Activated naive CD8-positive, alpha-beta T cell treated with anti-CD3 and anti-CD28 coated beads for 36 hours (primary cell): ENCODE measurements at places on chromosomes 1 and 21.

DNA sequence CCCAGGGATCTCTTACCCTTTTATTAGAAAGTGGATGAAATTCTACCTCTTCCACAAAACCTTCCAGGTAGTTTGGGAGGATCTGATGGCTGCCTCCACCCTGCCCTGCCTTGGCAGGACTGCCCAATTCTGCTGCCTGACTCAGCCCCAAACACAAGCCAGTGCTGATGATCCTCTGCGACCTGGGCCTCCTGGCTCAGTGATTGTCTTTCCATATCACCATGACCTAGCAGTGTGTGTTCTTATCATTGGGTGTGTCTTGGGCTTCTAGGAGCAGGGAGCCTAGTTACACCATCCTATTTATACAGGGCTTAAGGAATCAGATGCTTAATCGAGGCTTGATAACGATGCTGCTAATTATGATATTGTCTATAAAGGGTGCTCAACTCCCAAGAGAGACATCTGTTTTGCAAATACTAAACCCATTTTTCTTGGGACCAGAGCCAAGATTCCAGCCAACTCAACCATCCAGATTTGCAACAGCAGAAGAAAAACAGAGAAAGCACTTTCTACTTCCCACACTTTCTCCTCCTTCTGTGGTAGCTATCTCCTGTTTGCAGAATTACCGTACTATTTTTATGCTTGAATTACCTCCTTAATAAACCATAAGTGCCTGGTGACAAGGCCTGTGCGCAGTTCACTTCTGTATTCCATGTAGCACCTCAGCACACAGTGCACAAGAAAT is 36.5 kb upstream of the KIF21B start:
- DNase-seq = no peak

DNA sequence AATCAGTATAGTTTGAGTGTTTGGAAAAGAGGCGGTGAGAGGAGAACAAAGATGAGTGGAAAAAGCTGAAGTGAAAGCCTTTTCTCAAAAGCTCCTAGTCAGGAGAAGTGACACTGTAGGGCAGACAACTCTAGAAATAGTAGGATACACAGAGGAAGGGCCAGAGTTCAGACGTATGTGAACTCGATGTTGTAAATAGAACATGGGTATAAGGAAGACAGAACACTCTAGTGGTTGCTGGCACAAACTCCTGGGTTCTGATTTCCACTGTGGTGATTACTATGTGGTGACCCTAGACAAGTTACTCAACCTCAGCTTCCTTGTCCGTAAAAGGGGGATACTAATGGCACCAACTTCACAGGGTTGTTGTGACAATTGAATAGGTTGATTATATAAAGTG is 30.2 kb upstream of the MGST3 start:
- DNase-seq = no peak

GRCh38 chr1:81832573-81832972 is 31.8 kb downstream of the ADGRL2 start:
- no peak for DNase-seq

GRCh38 chr1:155078469-155079209 is at the start of gene EFNA3:
Gene EFNA3 (plus strand): TSS chr1:155078837. CDS start chr1:155078942, 105 bp downstream.
- peak; percentile 73 for DNase-seq

GRCh38 chr1:196890668-196891067 is 2.8 kb downstream of the CFHR4 start:
- no peak for DNase-seq

GRCh38 chr1:241678536-241678935 is 26.5 kb downstream of the WDR64 start:
- no peak for DNase-seq

DNA sequence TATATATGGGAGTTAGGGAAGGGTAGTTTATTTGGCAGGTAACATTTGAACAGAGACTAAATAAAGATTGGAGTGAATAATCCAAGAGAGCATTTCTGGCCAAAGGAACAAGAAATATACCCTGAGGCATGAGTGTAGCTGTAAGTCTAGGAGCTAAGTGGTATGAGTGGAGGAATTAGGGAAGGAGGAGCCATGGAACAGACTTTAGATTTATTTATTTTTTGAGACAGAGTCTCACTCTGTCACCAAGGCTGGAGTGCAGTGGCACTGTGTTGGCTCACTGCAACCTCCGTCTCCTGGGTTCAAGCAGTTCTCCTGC is 18.4 kb downstream of the CAPZA1 start:
- DNase-seq = no peak

DNA sequence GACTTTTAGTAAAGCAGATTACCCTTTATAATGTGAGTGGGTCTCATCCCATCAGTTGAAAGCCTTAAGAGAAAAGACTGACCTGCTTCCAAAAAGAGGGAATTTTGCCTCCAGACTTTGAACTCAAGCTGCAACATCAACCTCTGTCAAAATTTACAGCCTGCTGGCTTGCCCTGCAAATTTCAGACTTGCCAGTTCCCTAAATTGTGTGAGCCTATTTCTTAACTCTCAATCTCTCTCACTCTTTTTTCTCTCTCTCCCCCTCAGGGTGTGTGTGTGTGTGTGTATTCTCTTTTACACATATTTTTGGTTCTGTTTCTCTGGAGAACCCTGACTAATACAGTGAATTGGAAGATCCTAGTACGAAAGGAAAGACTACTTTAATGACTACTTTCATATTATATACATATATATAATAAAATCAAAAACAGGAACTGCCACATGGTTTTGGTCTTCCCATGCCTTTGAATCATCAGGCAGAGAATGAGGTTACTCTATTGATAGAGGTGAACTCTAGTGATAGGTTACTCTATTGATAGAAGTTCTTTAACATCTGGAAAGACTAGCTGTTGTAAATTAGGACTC is 6.4 kb downstream of the OR2C3 start:
- no peak for DNase-seq

DNA sequence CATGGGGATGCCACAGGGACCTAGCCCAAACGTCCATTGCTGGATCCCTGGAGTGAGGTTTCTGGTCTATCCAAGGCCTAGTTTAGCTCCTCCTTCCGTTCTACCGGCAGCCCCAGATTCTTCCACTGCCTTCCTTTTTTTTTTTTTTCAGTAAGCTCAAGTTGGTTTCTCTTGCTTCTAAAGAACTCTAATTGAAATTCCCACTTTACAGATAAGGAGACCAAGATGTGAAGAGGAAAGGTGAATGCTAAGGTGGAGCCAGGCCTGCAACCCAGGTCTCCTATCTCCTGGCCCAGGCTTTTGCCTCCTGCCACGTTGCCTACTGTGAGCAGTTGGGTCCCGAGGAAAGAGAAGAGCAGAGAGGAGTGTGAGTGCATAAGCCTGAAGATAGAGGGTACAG is 31.5 kb upstream of the CLIC4 start:
- DNase-seq = no peak

DNA sequence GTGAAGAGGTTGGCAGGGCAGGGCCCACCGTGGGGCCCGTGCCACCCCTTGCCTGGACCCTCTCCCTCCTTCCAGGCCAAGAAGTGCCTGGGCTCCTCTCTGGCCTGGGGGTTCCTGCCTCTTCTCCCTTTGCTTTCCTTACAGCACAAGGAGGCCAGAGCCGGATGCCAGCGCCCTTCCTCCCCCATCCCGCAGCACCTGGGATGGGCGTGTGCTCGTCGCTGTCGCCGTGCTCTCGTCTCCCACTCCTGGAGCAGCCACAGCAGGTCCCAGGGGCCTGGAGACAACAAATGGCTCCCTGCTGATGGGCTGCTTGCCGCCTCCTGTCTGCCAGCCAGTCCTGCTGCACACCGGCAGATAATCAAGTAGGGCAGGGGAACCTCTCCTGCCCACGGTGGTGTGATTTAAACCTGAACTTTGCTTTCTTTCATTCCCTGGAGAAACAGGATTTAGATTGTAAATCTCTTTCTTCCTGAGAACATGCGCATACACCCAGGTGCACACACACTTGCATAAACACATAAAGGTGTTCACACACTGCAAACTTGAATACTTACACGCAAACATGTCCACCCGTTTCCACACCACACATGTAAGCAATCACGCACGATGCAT is 50.8 kb upstream of the POU3F1 start:
- DNase-seq = no peak

DNA sequence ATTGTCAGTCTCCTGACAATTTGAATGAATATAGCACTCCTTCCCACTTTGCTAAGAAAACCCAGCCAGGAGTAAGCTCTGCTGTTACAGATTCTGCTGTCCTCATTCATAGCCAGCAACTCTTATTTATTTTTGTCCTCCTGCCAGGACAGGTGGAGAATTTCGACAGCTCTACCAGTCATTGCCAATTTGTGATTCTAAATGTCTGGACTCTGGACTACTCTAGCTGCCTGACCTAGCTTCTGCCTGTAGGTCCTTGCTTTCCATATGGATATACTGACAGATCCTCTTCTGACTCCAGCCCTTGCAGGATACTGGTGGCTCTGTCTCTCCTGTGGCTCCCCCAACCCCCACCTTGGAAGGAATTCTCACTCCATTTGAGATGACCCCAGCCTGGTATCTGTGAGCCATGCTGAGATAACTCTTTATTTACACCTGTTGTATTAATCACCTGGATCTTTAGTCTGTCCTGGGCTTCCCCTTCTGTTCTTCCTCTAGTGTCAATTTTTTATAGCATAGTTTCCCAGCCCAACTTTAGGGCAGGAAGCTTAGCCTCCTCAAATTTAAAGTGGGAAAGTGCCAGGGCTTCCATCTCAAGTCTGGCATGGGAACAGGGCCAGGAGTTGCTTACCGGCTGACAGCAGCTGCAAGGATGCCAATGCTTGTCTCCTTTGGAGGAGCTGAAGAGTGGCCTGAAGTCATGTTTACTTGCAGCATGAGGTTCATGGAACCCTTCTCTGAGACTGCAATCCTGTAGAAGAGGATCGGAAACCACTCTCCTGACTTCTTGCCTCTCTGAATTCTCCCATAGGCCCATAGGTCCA is 6.7 kb downstream of the PM20D1 start:
- DNase-seq = no peak

GRCh38 chr1:2778220-2778592 is 23.3 kb downstream of the TTC34 start:
- no peak for DNase-seq

GRCh38 chr1:25472471-25472870 is 41.8 kb downstream of the MACO1 start:
- DNase-seq = peak; percentile 14

GRCh38 chr1:174740249-174740968 is 259.3 kb upstream of the CACYBP start:
- no peak for DNase-seq
